Bronchus fibroblast of lung (primary cell): ENCODE measurements at places on chromosomes 1 and 21. TPM values are rescaled to one million over a fixed set of nuclear protein-coding genes. Genes with fewer than 3 reads are reported as not detected.

NLRP3 gene
- not detected in 2 replicates for total RNA-seq

LCE3E gene
- total RNA-seq: not detected in 2 replicates

TIE1 gene
- 0.34 and 1.2 TPM in 2 replicates for total RNA-seq

RBP7 gene
- total RNA-seq: not detected in 2 replicates

METTL18 gene
- total RNA-seq: 2.8 and 4.0 TPM in 2 replicates
